ENCODE measurements at places on chromosomes 11 and 22.
A peak's percentile ranks its signal among the peaks of the same experiment; 100 is the strongest.

- no peak for DNase-seq
These were observed 62.1 kb upstream of the LMO1 start for GRCh38 chr11:8325591-8326304.

GRCh38 chr22:20494978-20495860, at the start of gene KLHL22:
TSS of gene KLHL22 (minus strand) at chr22:20495795. CDS start at chr22:20489211, 6,584 bp downstream.
- DNase-seq, result no peak

GRCh38 chr11:76291576-76292526, 85.5 kb upstream of the WNT11 start:
- no peak for DNase-seq

DNA sequence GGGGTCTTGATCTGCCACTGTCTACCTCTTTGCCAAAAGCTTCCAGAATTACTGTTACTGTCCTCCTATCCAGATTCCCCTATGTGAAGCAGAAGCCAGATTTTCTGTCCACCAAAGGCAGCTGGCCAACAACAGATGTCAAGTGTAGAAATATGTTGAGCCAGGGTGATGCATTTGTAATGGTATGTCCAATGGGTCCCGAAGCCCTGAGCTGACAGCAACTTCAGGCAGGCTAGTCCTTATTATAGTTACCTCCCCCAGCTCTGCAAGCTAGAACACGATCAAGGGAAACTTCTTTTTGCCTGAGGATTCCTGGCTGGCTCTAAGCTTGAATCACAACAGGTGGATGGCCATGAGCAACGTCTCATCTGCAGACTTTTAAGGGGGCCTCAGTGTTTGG, 10.2 kb downstream of the PAMR1 start:
- DNase-seq, result no peak

- no peak for DNase-seq
These were observed 109.2 kb downstream of the FAM76B start for GRCh38 chr11:95680169-95680929.

DNA sequence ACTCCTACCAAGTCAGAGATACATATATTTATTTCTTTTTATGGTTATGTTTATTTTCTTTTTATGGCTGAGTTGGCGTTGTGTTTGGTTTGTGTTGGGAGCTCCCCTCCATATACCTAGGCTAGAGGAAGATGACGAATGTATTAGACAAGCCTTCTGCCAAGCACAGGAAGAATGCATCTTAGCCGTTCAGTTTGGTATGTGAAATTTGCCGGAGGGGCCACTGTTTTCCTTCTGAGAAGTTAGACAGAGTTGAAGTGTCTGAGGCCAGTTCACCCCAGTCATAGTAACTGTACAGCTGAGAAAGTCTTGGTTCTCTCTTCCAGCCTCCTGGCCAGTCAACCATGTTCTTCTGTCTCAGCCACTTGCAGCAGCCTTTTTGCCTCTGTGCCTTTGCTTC, 29.8 kb downstream of the TEAD1 start:
- DNase-seq, result no peak

GRCh38 chr11:131378931-131379330, 8.5 kb downstream of the NTM start:
- DNase-seq, result no peak

DNA sequence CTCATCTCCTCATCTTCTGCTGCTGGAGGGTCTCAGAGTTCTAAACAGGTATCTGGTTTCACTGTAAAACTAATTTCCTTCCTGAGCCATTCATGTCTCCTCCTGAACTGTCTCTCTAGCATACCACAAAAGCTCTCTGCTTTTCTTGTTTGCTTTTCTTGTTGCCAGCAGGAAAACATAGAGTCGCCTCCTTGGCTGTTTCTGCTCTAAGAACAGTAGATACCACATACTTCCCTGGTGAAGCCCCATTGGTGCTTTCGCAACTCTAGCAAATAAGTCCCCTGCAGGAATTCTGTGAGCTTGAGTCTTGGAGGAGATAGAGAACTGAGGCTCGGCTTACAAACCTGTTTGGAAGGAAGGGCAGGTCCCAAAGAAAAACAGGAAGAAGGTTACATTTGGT, 7.0 kb downstream of the DIXDC1 start:
- no peak for DNase-seq

DNA sequence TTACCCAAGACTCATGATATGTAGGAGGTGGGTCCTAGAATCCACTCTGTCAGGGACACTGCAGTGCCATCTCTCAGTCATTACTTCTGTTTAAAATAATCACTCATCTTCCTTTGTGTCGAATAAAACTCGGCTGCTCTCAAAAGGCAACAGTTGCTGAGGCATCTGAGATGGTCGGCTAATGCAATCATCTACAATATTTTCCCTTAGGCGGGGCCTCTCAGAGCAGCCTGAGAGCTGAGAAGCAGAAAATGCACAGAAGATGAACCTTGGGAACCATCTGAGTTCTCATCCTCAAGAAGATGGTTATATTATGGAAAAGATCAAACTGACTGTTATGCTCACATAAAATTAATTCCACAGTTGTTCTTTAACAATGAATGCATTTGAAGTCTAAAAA, 1518.2 kb upstream of the TENM4 start:
- DNase-seq, result no peak

DNA sequence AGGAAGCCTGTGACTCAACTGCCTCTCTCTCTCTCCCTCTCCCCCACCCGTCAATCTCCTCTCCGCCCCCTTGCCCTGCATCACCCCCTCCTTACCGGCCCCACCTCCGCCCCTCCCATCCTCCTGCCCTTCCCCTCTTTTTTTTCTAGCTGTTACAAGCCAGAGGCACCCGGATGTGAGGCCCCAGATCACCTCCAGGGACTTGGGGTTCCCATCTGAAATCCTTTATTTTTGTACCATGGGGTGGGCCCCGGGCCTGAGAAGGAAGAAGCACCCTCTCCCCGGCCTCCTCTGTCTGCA, 10.8 kb downstream of the KCTD17 start:
- peak; percentile 10 for DNase-seq

- no peak for DNase-seq
These were observed 5.0 kb upstream of the PGA3 start for GRCh38 chr11:61198361-61198760.

DNA sequence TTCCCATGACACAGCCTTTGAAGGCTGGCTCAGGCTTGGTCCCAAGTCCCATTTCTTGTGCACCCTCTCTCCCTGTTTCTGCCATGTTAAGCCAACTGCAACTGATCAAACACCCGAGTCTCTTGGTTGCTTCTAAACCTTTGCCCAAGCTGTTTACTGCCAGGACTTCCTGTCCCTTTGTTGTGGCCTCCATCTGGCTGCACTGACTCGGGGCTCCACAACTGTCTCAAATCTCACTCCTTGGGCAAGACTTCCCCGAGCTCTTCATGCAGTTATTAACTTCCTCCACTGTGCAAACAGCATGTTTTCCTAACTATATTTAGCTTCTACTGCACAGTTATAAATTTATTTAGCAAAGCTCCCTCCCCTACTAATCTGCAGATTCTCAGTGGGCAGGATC, 4.3 kb downstream of the VPREB1 start:
- DNase-seq, result no peak

Data from glutamatergic neuron (in vitro differentiated cells).